Activated CD8-positive, alpha-beta memory T cell treated with anti-CD3 and anti-CD28 coated beads, Interleukin-2, amount 50 U/mL, for 4 hours (primary cell): ENCODE measurements at places on chromosomes 13 and 19.

DNA sequence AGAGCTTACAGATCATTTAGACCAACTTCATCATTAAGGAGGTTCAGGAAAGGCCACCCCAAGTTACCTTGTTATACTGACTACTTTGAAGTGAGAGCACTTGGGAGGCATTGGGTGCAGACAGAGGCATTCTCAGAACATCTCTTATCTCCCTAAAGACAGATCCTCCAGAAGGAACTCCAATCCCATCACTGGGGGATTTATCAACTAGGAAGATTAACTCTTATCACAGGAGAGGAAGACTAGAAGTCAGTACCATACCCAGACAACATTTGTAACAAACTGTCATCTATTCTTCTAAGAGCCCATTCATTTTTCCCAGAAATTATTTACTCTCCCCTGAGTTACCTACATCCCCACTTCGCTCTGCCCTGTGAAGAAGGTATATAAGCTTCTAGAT, 5.8 kb upstream of the RFXAP start:
- DNase-seq, result no peak

- no peak for DNase-seq
These were observed 14.4 kb downstream of the LIG4 start for GRCh38 chr13:108200781-108201398.

- no peak for DNase-seq
These were observed 5.1 kb downstream of the CCL25 start for GRCh38 chr19:8057545-8058270.

DNA sequence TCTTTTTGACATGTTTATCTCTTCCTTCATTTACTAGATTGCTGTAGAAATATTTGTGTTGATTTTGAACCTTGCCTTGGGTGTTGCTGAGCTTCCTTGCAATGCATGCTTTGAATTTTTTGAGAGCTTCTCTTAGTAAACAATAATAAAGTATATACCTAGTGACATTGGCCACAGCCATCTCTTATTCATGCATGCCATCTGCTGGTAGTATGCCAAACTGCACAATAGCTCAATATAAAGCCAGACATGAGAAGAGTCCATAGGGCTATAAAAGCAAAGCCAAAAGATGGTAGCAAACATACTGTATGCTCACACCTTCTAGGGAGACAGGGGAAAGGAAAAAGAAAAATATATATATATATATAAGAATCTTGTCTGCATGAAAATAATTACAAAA, 18.9 kb upstream of the ZSCAN5A start:
- DNase-seq, result peak; percentile 36

DNA sequence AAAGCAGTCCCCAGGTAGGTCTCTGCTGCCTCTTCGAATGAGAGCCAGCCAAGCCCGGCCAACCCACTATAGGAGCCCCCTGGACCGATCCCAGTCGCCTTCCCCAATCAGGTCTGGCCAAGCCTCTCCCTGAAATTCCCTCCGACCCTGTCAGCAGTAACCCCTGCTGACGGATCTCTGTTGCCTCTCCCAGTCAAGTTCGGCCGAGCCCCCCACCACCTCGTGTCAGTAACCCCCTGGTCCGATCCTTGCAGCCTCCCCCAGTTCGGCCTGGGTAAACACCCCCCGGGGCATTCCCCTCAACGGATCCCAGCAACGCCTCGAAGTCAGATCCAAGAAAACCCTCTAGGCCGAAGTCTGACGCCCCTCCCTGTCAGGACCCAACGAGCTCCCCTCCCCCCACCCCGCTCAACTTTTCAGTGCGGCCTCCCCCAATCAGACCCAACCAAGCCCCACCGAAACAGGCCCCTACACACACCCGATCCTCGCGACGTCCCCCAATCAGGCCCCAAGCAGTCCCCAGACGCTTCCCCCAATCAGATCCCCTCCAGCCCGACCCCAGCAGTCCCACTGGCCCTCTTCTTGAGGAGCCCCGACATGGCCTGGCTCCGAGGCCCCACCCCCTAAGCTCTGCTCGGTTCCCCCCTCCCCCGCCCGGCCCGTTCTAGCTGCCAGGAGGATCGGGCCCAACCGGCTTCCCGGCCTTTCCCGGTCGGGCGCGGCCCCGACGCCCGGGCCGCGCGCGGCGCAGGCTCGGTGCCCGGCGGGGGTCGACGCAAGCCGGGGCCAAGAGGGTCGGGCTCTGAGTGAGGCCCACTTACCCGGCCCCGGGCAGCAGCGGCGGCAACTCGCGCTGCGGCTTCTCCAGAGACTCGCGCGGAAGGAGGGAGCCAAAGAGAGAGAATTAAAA, 1.8 kb downstream of the TNPO2 start:
- peak; percentile 52 for DNase-seq
